Left ventricle myocardium superior (tissue), 1 donor: ENCODE measurements at places on chromosomes 3 and 15.

DNA sequence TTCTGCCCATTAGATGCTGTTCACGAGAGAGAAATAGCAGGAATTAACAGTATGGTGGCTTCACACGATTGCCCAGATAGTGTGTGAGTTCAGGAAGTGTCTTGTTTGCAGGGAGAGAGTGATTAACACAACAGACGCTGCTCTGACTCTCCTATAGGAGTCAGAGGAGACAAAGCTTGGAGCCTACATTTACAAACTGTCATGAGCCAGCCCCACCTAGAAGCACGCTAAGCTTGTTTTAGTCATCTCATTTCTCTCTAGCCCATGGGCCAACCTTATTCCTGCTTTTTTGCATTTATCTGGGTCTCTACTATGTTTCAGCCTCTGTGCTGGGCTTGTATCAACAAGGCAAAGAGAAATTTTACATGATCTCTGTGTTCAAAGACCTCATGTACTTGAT lies 128.3 kb upstream of the BFSP2 start:
- DNase-seq: no peak

DNA sequence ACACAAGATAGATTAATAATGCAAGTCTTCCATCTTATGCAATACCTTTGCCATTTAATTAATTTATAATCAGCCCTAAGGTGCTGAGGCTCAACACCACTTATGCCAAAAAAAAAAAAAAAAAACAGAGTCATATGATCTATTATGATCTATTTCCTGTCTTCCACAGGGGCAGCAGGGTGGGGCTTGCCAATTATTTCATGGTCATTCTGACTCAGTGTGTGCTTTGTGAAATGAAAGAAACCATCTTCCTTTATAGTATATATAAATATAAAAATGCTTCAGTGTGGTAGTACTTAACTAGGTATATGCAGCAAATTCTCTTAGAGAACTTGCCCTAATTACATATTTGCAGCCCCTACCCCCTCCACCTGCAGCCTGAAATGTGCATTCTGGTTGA lies 7.2 kb upstream of the RARB start:
- no peak for DNase-seq

- no peak for DNase-seq
Measured at GRCh38 chr15:66840615-66841390, 138.8 kb downstream of the SMAD6 start.

GRCh38 chr3:16378415-16378814 lies 113.4 kb downstream of the OXNAD1 start:
- no peak for DNase-seq

- no peak for DNase-seq
Measured at GRCh38 chr3:151562891-151563290, 102.0 kb upstream of the IGSF10 start.

GRCh38 chr3:54079730-54080325 lies 42.5 kb upstream of the CACNA2D3 start:
- no peak for DNase-seq
